Activated CD8-positive, alpha-beta memory T cell treated with anti-CD3 and anti-CD28 coated beads for 1 hour (primary cell): ENCODE measurements at places on chromosomes 6 and 20.

DNA sequence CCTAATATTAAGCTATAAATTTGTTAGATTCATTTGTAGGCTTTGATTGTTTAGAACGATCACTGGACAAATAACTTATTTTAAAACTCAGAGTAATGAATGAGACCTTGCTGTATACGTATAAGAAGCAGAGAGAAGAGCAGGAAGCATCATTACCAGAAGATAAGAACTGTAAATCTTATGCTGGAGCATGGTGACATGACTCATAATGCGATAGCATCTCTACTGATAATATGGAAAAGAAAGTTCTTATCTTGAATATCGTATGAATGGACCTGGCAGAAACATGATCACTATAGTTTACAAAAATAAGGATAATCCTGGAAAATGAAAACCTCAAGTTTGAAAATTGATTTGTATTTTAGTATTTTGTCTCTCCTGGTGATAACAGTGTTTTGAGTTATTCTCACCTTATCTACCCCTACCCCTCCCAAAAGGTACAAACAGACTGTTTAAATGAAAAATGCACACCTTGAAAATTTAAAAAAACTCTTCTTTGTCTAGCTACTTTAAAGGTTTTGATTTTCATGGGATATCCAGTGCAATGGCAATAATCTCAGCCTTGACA, 2.0 kb upstream of the ZSCAN26 start:
- DNase-seq, result no peak

DNA sequence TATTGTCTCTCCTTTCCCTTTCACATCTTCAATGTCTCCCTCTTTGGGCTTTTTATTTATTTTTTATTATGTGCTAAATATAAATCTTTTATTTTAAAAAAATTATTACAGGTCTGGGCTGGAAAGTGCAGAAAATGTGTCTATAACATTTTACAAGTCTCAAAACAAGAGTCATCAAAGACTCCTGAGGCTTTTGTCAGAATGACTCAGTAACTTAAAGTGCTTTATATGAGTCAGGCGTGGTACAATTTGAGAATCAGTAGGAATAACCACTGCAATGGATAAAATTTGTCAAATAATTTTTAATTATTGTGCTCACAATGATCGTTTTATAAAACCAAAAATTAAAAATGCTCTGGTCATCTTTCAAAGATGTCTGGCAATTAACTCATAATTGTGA, 193.9 kb downstream of the MMUT start:
- DNase-seq, result no peak

- no peak for DNase-seq
These were observed 209.5 kb downstream of the FNDC1 start for GRCh38 chr6:159378411-159379328.

- DNase-seq, result no peak
These were observed 25.8 kb downstream of the B4GALT5 start for GRCh38 chr20:49687595-49688567.
